ENCODE measurements at places on chromosomes 3 and 15.

- DNase-seq, result no peak
Measured at GRCh38 chr3:198071602-198072287, 111.7 kb downstream of the LMLN start.

GRCh38 chr3:55543181-55543614 is 56.1 kb upstream of the WNT5A start:
- DNase-seq, result no peak

DNA sequence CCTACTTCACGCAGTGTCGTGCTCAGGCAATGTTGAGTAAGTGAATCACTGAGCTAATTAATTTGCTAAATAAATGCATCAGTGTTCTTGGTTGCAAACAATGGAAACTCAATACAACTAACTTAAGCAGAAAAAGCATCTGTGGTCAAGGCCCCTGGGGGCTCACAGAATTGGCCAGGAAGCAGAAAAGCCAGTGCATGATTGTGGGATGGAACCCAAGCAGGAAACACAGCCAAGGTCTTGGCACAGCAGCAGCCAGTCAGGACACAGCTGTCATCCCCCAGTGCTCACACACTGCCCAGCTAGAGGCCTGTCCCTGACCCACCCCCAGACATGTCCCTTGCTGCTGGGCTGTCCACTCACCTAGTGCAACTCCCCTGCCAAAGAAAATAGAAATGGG is 85.9 kb downstream of the AQP9 start:
- no peak for DNase-seq

DNA sequence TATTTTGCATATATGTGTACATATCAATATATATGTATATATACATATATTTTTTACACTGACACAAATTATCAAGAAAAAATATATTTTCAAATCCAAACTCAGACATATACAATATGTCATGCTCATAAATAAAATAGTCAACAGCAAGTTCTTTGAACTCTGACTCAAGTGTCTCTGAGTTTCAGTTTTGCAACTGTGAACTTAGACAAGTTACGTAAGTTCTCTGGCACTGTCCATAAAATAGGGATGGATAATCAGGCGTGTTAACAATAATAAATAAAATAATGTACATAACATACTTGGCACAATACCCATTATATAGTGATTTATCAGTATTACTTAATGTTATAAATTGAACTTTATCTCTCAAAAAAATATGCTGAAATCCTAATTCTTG is 12.1 kb upstream of the XRN1 start:
- no peak for DNase-seq

GRCh38 chr3:131835906-131836305 is 198.9 kb downstream of the CPNE4 start:
- DNase-seq, result no peak

GRCh38 chr3:30604093-30604492 is 2.3 kb upstream of the TGFBR2 start:
- no peak for DNase-seq

DNA sequence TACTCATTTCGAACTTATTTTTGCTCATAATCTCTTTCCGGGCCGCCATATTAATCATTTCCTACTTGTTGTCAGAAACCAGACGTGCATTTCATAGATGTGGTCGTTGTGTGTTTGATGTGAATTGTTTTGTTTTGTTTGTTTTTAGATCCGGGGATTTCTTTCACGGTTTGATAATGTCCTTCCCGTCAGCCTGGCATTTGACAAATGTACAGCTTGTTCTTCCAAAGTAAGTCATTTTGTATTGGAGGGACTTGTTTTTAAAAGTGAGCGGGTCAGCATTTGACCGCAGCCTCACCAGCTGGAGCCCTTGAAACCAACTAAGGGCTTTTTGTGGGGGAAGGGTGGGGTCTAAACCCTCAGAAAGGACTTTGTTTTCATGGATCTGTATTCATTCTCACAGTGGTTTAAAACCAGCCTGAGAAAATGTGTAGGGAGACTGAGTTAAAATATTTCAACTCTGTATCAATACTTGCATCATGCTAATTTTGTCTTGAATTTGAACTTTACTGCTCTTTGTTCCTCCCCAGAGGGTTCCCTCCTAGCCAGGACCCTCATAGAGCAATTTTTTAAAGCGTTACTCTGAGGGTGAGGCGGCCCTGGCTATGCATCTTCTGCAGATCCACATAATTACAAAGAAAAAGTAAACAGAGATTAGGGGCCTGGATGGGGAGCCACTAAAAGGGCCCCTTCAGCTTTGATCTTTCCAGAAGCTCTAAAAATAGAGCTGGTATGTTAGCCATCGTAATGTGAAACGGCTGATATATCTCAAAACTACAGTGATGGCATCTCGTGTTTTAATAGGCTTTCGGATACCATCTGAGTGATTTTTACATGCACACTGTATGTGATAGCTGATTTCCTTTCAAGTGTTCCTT is 107.9 kb downstream of the ATG7 start:
- no peak for DNase-seq

DNA sequence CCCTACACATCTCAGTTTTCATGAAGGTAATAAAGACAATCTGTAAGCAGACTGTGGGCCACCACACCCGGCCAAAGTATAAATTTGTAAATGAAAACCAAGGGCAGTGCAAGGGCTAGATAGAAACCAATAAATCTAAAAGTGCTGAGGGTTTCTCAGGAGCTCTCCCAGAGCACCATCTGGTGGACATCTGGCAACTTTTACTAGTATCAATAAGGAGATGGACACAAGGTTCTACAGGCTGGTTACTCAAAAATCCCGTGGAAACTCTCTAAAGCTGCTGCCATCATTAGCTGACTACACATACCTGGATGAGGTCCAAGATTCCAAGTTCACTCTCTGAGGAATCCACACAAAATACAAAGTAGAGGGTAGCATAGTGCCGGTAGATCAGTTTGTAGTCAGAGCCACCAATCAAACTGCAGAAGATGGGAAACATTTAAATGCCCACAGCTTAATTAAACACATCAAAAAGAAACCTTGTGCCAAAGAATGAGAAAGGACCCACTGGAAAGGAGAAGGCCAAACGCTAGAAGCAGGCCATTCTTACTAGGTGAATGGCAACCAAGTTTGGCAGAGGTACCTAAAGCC is 5.5 kb downstream of the AP3S2 start:
- DNase-seq, result no peak

GRCh38 chr15:40065166-40065565 is 26.2 kb upstream of the SRP14 start:
- no peak for DNase-seq
